BJ (cell line): ENCODE measurements at places on chromosomes 7 and 10.

DNA sequence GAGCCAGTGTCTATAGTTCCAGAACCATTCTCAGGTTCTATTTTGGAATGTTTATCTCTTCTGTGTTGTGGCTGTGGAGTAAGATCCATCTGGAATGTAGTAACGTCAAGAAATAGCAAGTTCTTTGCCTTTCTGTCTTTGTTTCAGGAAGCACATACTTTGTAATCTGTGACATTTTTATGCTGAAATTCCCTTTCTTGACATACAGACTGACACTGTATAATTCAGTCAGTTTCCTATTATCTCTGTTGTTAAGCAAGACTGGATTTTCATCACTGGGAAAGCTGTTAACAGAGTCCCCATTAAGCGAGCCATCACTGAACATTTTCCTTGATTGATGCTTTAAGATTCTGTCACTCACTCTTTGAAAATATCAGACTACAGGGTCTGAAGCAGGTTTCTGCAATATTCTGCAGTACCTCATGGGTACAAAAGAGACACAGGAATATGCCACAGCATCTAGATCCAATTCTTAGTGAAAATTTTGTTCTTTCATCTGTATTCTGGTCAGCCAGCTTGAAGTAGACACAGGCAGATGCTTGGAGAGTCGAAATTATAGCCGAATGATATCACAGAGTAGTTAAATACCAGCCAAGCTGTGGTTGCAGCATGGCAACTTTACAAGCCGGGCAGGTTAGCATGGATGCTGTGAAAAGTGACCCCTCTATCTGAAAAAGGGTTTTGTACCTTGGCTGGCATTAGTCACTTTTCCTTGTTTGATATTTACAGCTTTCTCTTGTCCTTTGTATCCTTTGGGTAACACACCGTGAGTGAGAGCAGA, 62.6 kb downstream of the CACNB2 start:
- DNase-seq, result no peak

DNA sequence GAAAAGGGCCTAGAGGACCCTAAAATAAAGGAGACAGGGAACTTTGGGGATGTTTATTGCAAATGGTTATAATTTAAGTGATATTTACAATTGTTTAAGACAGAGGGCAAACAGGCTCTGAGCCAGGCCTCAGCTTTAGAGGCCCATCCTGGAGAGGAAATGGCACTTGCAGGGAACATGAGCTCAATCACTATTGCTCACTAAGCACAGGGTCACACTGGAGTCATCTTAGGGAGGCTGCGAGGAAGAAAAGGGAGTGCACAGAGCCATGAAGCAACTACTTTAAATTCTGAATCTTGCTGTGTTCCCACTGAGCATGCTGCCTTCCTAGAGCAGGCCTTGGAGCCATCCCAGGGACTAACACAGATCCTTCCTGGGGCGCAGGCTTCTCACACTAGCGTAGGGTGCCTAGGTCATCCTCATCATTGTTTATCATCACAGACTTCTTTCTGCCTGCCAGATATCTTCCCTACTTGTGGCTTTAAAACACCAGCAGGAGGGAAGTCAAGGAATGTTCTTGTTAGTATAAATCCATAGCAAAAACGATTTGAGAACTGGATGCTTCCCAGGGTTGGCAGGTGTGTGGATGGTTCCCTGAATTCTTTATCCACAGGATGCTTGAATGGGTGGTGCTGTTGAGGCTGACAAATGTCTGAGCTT, 12.7 kb upstream of the DNAJB12 start:
- no peak for DNase-seq

GRCh38 chr10:88243836-88244730, 339.0 kb downstream of the RNLS start:
- DNase-seq, result no peak

GRCh38 chr10:78313636-78314035, 280.0 kb downstream of the RPS24 start:
- no peak for DNase-seq

DNA sequence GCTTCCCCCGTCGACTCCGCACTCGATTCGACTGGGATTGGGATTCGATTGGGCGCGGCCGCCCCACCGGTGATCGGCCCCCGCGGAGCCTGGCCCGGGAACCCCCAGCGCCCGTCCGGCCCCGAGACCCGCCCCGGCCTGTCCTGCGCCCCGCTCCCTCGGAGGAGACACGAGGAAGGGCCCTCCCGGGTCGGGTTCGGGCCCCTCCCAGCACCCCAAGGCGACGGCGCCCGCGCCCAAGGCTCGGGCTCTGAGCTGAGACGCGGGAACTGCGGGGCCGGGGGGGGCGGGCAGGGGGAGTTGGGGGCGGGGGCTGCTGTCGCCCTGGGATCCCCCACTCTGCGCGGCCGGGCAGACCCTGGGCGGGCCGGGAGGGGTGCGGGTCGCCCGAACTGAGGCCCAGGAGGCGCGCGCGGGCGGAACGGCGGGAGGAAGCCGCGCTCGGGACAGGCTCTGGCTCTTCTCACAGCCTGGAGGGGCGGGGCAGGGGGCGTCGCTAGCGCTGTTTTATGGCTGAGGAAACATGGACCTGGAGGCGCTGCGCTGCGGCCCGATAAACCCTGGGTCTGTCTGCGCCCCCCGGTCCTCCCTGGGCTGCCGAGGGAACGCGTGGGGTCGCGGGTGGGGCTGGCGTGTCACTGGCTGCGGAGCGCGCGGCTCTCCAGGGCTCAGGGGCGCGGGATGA, 1.7 kb upstream of the NKX6-2 start:
- DNase-seq, result no peak

GRCh38 chr7:84399661-84400060, 205.1 kb upstream of the SEMA3A start:
- no peak for DNase-seq

GRCh38 chr7:50508471-50508943, 56.7 kb downstream of the DDC start:
- DNase-seq, result no peak

DNA sequence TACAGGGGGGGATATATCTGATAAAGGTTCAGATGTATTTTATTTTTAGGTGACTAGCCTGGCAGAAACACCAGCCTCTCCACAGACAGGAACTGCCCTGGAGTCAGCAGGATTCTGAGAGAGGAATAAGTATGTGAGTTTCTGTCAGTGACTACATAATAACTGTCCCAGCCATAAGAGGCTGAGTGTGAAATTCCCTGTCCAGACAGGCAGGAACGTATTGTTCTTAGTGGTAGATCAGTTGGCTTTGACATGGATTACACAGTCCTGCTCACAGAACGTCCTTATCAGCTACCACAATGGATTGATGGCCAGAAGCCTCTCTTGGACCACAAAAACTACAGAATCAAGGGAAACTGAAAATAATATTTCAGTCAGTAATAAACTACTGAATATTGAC, 709.8 kb downstream of the PCDH15 start:
- DNase-seq, result no peak

GRCh38 chr10:44056206-44056605, 328.7 kb downstream of the CXCL12 start:
- no peak for DNase-seq

DNA sequence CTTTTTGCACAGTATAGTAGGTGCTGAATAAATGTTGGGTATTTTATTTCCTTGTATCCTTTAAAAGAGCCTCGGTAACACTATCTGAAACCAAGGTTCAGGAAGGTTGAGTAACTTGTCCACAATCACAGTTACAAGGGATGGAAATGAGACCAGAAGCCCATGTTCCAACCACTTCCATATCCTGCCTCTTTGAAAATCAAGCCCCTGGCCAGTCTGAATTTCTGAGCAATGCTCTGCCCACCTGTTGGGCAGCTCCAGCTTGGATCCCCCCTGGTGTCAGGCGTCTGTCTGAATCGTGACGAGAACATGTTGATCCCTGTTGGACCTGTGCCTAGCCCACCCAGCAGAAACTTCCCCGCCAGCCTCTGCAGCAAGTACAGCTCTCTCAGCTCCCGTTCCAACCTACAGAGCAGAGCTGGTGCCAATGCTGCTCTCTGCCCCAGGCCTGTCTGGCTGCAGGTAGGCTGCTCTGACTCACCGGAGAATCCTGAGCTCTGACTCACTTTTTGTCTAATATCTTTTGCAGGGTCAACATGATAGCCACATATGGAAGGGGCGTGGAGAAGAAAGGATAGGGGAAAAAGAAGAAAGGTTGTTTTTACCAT, 595.5 kb downstream of the INHBA start:
- DNase-seq, result no peak

DNA sequence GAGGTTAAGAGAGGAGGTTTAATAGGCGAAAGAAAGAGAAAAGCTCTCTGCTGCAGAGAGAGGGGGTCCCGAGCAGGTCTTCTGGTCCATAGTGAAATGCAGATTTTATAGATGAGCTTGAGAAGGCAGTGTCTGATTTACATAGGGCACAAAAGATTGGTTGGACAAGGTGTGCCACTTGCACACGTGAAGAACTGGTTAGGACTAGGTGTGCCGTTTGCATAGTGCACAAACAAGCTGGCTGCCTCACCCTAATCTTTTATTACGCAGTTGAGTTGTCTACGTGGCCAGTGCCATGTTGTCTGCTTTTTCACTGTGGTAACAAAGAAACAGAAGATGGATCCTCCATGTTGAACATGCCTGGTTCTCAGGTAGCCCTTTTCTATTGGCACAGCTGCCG, 82.6 kb downstream of the AMPH start:
- DNase-seq, result no peak

GRCh38 chr10:47383261-47384147, 589 bp downstream of the ZNF488 start:
- DNase-seq, result no peak

- no peak for DNase-seq
Observed at GRCh38 chr7:55124989-55125875, 106.4 kb downstream of the EGFR start.

- no peak for DNase-seq
Observed at GRCh38 chr7:77680266-77680665, 16.0 kb upstream of the RSBN1L start.

DNA sequence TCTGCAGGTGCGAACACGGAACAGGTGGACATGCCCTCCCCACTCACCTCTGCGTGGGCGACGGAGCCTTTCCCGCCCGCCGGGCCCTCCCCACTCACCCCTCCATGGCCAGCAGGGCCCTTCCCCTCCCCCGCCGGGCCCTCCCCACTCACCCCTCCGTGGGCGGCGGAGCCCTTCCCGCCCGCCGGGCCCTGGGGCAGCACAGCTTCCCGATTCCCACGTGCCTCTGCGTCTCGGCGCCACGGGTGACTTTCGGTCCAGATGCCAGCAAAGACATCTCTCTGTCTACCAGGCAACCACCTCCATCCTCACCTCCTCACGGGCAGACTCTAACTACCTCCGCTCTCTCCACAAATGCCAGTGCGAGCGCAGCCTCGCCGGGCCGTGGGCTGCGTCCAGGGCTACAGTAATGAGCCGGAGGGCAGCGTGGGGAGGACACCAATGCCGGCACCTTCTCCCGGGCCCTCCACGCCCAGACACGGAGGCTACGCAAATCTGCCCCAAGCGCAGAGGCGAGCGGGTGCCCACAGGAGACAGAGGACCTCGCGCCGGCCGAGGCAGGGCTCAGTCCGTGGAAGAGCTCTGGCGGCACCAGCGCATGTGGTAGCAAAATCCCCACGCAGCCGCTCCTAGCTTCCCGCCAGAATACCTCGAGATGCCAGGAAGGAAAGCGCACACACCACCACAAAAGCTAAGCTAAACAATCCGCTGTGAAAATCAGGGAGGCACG, 21.8 kb downstream of the GPER1 start:
- no peak for DNase-seq

- DNase-seq, result no peak
Observed at GRCh38 chr10:86472061-86472460, 49.5 kb downstream of the WAPL start.

DNA sequence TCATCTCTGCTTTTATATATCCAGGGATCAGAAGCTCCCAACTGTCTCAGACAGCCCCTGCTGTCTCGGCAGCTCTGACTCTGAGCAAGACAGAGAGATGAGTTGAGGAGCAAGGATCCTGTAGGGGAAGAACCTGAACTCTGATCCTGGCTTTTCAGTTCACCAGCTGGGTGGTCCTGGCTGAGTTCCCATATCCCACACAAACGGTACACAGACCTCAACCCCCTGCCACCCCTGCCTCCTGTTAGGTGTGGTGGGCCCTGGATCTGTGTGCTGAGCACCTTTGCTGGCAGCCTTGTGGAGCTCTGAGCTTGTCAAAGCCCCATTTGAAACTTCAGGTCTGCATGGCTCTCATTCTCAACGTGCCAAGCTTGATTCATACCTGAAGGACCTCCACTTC, 54.3 kb upstream of the GPR26 start:
- no peak for DNase-seq

- no peak for DNase-seq
Observed at GRCh38 chr10:505419-505818, 184.0 kb downstream of the DIP2C start.

GRCh38 chr10:52313933-52314821, at the start of gene DKK1:
TSS of gene DKK1 (plus strand) at chr10:52314281. CDS start at chr10:52314435, 154 bp downstream.
- peak; percentile 44 for DNase-seq

DNA sequence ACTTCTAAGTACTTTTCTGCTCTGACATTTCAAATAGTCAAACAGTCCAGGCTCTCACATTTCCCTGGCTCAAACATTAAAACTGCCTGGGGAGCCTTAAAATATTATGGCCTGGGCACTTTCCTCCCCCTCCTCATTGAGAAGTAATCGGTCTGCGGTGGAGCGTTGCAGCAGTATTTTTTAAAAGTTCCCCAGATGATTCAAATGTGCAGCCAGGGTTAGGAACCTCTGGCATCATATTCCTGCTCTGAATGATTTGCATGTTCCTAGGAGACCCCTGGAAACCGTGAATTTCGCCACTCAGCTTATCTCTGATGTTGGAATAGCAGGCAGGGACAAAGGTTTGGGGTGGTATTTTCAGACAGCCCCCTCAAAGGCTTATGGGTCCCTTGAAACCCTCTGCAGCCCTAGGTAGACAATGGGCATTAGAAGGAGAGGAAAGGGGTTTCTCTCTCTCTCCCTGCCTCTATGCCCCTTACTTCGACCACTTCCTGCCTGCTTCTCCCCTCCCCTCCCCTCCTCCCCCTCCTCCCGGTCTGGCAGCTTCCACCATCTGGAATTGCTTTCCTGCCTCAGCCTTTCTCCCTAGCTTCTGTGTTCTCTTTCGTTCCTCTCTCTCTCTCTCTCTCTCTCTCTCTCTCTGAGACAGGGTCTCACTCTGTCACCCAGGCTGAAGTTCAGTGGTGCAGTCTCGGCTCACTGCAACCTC, 622.2 kb downstream of the GALNT17 start:
- DNase-seq, result no peak

DNA sequence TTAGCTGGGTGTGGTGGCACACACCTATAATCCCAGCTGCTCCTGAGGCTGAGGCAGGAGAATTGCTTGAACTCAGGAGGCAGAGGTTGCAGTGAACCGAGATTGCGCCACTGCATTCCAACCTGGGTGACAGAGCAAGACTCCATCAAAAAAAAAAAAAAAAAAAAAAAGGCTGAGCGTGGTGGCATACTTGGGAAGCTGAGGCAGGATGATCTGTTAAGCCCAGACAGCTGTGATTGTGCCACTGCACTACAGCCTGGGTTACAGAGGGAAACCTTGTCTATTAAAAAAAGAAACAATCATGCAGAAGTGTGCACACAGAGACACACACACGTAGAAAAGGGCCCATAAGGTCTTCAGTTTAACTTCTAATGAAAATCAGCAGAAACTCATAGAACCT, 150.6 kb downstream of the TPST1 start:
- DNase-seq, result no peak
